ENCODE measurements at places on chromosomes 3 and 15. TPM values are rescaled to one million over a fixed set of nuclear protein-coding genes. Genes with fewer than 3 reads are reported as not detected.
A peak's percentile ranks its signal among the peaks of the same experiment; 100 is the strongest.

- no peak for DNase-seq
Measured at GRCh38 chr15:39455471-39455991, 125.3 kb upstream of the THBS1 start.

The FETUB gene
- not detected for total RNA-seq

GRCh38 chr3:56787784-56788256 lies 13.9 kb downstream of the ARHGEF3 start:
- no peak for DNase-seq

DNA sequence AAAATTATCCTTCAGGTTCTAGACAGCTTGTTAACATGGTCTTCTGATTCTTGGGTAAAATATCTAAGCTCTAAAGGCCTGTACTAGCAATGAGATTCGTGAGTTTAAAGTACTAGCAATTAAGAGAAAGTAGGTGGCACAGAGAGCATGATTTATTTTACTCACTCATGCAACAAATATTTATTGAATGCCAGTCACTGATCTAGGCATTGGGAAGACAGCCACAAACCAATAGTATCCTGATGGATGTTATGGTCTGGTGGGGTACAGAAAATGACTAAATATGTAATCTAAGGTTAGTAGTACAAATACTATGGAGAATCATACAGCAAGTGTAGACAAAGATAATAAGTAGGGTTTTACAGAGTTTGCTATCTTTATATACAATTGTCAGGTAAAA lies 751.3 kb downstream of the ZNF385D start:
- DNase-seq = no peak

GRCh38 chr3:172646439-172647015 lies 64.3 kb downstream of the NCEH1 start:
- peak; percentile 39 for DNase-seq

The ISL2 gene
- 0.26 TPM for total RNA-seq

DNA sequence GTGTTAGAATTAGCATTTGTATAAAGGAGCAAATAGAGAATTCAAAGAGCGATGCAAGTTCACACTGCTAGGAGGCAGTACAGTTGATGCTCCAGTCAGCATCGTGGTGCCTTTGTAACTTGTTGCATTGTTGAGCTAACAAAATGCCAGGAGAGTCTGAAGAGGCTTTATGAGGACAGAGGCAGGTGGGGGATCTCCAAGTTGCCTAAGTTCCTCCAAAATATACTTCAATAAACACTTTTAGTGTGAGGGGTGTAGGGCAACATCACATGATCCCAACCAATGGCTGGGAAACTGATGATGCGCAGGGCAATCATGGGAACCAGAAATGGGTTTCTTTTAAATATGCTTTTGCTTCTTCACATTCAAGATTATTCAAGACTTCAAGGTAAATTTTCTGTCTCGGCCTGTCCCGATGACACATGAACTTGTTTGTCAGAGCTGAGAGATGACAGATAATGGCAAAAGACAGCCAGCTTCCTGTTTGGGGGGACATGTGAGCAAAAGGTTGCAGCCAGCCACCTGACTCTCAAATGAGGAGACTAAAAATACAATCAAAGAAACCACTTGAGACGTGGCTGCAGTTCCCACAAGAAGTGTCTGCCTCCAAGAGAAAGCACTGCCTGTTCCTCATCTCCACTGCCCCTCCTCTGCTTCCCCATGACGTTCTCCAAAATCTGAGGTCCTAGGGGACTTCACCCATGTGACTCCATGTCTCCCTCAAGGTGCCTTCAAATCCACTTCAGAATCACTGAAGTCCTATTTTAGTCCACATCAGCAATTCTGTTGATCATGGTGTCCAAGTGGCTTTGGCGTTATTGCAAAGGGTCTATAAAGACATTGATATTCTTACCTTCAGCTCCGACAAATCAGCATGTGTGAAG lies 39.3 kb downstream of the KLHL6 start:
- no peak for DNase-seq

GRCh38 chr3:14837186-14837877 lies 18.6 kb downstream of the FGD5 start:
- no peak for DNase-seq

The SLC6A1 gene
- under 0.01 TPM for total RNA-seq

- no peak for DNase-seq
Measured at GRCh38 chr15:66701422-66702034, 508 bp upstream of the SMAD6 start.

The QTRT2 gene
- total RNA-seq = 40.5 TPM

DNA sequence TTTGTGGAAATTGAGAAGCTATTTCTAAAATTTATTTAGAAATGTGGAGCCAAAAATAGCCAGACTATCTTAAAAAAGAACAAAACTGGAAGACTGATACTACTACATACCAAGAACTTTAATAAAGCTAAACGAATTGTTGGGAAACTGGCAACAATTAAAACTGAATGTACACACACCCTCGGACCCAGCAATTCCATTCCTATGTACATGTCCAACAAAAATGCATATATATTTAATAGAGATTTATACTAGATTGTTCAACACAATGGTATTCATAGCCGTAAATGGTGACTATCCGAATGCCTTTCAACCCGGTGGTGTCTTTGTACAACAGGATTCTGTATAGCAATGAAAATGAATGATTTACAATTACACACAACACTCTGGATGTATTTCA lies 136.5 kb upstream of the RASGRP1 start:
- no peak for DNase-seq

The PCSK6 gene
- 0.26 TPM for total RNA-seq

- no peak for DNase-seq
Measured at GRCh38 chr15:78991879-78992278, 47.0 kb upstream of the CTSH start.

DNA sequence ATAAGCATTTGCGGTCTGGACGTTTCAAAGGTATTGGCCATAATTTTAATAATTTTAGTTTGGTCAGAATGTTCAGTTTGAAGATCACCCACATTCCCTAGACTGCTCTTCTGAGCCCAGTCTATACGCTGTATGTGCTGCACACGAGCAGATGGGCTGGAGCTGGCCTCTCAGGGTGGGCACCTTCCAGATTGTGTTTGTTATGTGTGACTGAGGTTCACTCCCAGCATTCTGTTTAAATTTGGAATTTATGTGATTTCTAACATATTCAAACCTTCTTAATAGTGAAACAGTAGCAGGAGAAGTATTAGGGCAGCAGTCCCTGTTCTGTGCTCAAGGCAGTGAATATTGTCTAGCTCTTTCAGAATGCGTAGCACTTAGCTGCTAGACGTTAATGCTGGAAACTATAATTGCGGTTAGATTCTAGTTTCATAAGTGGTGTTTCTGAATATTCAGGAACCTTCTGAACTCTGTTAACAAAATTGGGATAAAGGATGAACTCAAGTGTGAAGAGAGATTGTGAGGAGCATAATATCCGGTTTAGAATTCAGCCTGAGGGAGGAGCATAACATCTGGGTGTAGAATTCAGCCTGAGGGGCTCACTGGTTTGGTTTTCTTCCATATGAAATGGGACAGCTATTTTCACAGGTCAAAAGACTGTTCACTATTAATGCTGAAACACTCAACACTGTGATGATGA lies 68.6 kb upstream of the RPL35A start:
- no peak for DNase-seq

DNA sequence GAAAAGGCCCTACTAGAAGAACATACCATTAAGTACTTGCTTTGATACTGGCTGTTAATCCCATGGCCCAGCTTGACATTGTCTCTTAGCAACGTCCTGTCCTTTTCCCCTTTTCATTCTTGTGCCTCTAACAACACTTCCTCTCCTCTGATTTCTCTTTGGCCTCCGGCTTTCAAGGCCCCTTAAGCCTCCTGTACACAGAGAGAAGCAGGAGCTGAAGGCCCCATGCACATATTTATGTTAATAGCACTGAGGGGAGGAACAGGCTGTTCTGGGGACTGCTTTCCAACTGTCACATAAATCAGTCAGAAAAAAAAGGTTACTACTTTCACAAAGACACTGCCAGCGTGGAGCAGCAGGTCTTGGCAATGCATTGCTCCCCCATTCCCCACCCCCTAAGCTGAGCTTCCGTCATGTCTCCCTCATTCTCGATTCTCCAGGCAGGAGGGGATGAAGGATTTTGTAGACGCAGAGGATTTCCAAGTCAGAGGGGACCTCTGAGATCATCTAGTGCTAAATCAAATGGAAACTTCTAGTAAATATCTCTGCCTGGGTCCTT lies 257.4 kb upstream of the ADAMTS9 start:
- peak; percentile 69 for DNase-seq

The AADAC gene
- total RNA-seq = not detected

DNA sequence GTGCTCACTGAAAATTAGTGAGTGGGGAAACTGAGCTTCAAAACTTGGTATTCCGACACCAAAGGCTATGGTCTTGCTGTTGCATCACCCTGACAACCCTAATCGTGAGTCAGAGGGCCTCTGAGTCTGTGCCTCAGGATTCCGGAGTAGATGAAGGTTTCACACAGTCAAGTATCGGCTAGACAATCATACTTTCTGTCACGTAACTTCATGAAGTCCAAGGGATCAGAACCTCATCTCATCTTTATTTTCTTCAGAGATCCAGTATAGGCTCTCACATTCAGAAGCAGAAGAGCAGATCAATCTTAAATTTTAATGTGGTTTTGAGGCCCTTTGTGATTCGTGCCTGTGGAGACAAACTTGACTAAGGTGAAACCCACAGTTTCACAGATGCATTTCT lies 26.1 kb upstream of the NECTIN3 start:
- DNase-seq = no peak

The SLC15A2 gene
- total RNA-seq = 0.07 TPM

DNA sequence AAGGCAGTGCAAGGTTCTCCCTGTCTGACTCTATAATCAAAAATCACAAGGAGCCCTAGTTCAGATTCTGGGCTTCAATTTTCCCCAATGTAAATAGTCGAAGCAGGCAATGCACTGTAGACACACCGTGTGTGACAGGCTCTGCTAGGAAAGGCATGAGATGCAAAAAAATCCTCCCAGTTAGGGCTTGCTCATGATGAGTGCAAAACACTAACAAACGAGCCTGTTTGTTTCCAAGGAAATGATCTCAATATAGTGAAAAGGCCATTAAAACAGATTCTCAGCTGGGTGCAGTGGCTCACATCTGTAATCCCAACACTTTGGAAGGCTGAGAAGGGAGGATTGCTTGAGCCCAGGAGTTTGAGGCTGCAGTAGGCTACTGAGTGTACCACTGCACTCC lies 55.7 kb downstream of the UMPS start:
- DNase-seq = no peak

GRCh38 chr15:41820791-41821423 lies 7.0 kb upstream of the JMJD7 start:
- no peak for DNase-seq

DNA sequence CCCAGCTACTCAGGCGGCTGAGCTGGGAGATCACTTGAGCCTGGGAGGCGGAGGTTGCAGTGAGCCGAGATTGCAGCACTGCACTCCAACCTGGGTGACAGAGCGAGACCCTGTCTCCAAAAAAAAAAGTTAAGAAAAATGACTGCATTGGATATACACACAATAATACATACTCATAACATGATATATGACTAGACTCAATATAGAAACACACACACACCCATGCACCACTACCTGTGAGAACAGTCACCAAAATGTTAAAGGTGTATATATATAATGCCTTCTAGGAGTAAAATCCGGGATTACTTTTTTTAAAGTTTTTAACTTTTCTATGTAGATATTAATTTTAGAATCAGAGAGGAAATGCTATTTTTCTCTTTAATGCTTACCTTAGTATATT lies 25.9 kb downstream of the PHC3 start:
- DNase-seq = no peak

DNA sequence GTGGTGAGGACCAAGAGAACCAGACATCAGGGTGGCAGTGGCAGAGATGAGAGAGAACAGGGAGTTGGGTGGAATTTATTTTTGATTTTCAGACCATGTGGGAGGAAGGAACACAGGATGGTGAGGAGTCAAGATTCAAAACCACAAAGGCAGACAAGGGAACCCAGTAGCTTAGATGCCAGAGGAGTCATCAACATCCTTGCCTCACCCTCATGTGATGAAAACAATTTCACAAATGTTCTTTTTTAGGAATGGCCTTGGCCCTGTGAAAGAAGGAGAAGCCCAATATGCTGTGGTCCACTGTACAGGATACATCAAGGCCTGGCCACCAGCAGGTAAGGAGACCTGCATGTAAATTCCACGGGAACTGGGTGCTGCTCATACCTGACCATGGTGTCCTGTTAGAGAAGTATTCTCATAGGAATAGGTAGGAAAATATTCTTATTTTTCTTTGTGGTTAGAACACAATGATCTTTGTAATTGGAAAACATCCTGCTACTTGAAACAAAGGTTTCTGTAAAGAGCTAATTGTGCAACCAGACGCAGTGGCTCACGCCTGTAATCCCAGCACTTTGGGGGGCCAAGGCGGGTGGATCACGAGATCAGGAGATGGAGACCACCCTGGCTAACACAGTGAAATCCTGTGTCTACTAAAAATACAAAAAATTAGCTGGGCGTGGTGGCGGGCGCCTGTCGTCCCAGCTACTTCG lies 110.0 kb downstream of the ARNT2 start:
- DNase-seq = no peak

GRCh38 chr3:126548556-126549466 lies 9.9 kb downstream of the C3orf22 start:
- DNase-seq = no peak

DNA sequence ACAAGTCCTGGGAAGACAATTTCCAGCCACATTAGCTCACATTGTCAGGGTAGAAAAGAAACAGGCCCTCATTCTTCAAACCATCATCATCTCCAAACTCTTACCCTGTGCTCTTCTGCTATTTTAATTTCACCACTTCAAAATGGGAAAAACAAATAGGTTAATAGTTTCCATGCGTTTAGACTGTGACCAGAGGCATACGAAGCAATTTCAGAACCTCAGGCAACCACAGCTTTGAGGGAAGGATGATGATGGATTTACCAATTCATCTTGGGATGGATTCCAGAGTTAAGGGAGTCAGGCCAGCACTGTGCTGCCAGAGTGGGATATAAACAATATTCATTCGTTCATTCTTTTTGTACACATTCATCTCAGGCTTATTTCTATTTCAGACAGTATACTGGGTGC lies 307.8 kb upstream of the TPRG1 start:
- DNase-seq = no peak

The ASB14 gene
- not detected for total RNA-seq

The INSYN1 gene
- 0.26 TPM for total RNA-seq

- peak; percentile 55 for DNase-seq
Measured at GRCh38 chr3:38722781-38723568, 73.5 kb upstream of the SCN5A start.

DNA sequence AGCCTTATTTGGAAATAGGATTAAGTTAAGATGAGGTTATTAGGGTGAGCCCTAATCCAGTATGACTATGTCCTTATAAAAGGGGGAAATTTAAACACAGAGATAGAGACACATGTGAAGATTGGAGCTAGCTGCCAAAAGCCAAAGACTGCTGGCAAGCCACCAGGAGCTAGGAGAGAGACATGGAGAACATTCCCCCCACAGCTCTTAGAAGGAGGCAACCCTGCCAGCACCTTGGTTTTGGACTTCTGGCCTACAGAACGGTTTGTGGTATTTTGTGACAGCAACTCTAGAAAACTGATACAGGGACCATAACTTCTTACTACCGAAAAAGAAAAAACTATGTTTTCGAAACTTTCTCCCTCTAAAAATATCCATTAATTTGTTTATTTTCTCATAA lies 245.3 kb upstream of the RARB start:
- no peak for DNase-seq

The IDH3A gene
- 81.9 TPM for total RNA-seq

All from pulmonary artery endothelial cell (primary cell).